ENCODE measurements at places on chromosomes 1 and 21. TPM values are rescaled to one million over a fixed set of nuclear protein-coding genes. Genes with fewer than 3 reads are reported as not detected.

- no peak overlapping the region for H3K4me3 ChIP-seq
- no peak for DNase-seq
- no peak overlapping the region for H3K27ac ChIP-seq
- H3K36me3 ChIP-seq, result peaks cover 4% of the 10 kb centered on the region
- H3K27me3 ChIP-seq, result no peaks in the 10 kb centered on the region
- H3K4me1 ChIP-seq, result no peaks in the 10 kb centered on the region
These were observed 136.2 kb upstream of the TIAM1 start for GRCh38 chr21:31480228-31480627.

Gene AGMAT
- 21.6 TPM for total RNA-seq

GRCh38 chr1:12114340-12114683 is 51.2 kb downstream of the TNFRSF8 start:
- DNase-seq, result no peak
- H3K4me3 ChIP-seq, result no peak overlapping the region
- H3K4me1 ChIP-seq, result peaks cover 9% of the 10 kb centered on the region
- no peaks in the 10 kb centered on the region for H3K36me3 ChIP-seq
- no peak overlapping the region for H3K27ac ChIP-seq

Gene APCS
- total RNA-seq, result not detected

GRCh38 chr1:247475793-247476192 is 17.9 kb upstream of the OR2B11 start:
- H3K27ac ChIP-seq, result no peak overlapping the region
- no peaks in the 10 kb centered on the region for H3K27me3 ChIP-seq
- no peak overlapping the region for H3K4me3 ChIP-seq
- DNase-seq, result no peak
- no peaks in the 10 kb centered on the region for H3K4me1 ChIP-seq

Gene TNFRSF9
- 219 TPM for total RNA-seq

DNA sequence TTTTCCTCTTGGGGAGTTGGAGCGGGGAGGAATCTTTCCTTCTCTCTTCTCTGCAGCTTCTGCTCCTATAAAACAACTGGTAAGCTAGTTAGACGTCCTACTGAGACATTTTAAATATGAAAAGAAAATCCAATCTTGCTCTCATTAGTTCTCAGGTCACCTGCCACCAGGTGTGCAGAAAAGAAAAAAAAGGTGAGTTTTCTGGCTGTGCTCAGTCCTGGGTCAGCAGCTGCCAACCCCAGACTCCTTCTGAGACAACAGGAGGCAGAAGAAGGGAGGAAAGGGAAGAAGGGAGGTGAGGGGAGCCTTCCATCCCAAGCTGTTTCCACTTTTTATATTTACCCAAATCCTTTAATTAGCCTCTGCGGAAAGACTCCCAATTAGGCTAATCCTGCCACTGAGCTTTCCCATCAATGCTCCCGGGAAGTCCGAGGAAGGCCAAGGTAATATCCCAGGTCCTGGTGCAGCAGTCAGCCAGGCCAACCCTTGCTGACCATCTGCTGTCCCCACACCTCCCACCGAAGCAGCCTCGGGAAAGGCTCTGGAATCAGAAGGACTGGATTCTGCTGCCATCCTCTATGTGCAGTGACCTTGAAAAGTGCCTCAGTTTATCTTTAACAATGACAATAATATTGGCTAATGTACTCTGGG is 33.4 kb downstream of the GLIS1 start:
- no peak for DNase-seq
- no peaks in the 10 kb centered on the region for H3K36me3 ChIP-seq
- no peaks in the 10 kb centered on the region for H3K27me3 ChIP-seq
- no peaks in the 10 kb centered on the region for H3K4me1 ChIP-seq
- no peak overlapping the region for H3K4me3 ChIP-seq

Gene S100A2
- 0.50 TPM for total RNA-seq

Gene LCE1B
- total RNA-seq, result not detected

DNA sequence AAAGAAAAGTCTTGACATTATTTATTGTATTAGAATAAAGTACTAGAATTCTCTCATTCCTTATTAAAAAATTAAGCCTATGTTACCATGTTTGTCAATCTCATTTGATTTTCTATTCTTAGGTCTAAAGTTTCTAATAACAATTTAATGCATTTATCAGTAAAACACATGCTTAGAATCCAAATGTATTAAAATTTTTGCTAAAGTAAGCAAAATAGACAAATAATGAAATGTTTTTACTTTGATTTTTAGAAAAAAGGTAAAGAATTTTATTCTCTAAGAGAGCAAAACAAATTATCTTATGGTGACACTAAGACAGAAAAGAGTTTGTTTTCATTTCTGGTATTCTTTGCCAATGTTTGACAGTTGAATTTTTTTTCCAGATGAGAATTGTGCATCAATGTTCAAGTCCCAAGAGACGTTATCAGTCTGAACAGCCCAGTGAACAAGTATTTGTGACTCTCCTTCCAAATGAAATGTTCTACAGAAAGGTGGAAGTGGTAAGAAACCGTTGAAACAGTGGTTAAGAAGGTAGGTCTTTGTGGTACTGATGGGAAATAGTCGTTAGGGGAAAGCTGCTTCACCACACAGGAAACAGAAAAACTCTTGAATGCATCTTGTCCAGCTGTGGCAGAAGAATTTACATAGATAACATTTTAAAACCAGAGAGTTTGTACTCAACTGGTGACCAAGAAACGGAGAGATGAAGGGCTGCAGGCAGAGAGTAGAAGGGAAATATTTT is 402.5 kb downstream of the PTPRC start:
- peak overlapping the region; percentile 20 for H3K4me3 ChIP-seq
- H3K27me3 ChIP-seq, result peaks cover 4% of the 10 kb centered on the region
- H3K27ac ChIP-seq, result peak overlapping the region; percentile 75
- H3K4me1 ChIP-seq, result peaks cover 27% of the 10 kb centered on the region
- H3K36me3 ChIP-seq, result peaks cover 2% of the 10 kb centered on the region
- DNase-seq, result peak; percentile 48

GRCh38 chr1:167713330-167714081 is 8.3 kb upstream of the MPZL1 start:
- peak overlapping the region; percentile 90 for H3K4me3 ChIP-seq
- H3K27me3 ChIP-seq, result peaks cover 6% of the 10 kb centered on the region

Gene OR2T33
- total RNA-seq, result not detected

DNA sequence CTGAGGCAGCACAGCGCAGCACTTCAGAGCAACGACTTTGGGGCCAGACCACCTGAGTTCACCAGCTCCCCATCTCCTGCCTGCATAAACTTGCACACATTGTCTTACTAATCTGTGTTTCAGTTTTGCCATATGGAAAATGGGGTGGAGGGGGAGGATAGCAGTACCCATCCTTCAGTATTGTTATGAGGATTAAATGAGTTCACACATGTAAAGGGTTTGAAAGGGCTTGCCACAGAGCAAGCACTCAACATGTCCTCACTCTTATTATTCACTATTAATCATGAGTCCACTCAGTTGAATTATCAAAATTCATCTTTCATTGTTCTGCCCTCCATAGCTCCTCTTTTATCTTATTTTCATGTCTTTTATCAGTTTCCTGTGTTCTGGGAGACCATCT is 40.1 kb upstream of the BMP8B start:
- no peak overlapping the region for H3K4me3 ChIP-seq
- no peak overlapping the region for H3K27ac ChIP-seq
- no peaks in the 10 kb centered on the region for H3K36me3 ChIP-seq
- no peaks in the 10 kb centered on the region for H3K4me1 ChIP-seq

Gene TTC24
- 20.2 TPM for total RNA-seq

DNA sequence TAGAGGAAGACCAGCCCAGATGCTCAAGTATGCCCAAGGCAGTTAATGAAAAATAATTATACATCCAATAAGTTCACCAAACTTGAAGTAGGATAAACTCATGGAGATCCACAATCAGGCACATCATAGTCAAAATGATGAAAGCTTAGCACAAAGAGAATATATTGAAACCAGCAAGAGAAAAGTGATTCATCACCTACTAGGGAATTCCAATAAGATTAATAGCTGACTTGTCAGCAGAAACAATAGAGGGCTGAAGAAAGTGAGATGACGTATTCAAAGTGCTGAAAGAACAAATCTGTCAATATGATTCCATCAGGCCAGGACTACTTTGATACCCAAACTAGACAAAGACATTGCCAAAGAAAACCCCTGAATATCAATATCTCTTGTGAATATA is 251.7 kb upstream of the BEND5 start:
- H3K4me3 ChIP-seq, result no peak overlapping the region
- H3K4me1 ChIP-seq, result no peaks in the 10 kb centered on the region
- DNase-seq, result no peak
- H3K27me3 ChIP-seq, result no peaks in the 10 kb centered on the region

GRCh38 chr1:28548318-28548717 is 4.6 kb upstream of the TRNAU1AP start:
- no peak overlapping the region for H3K27ac ChIP-seq
- no peaks in the 10 kb centered on the region for H3K27me3 ChIP-seq
- no peak for DNase-seq
- peaks cover 2% of the 10 kb centered on the region for H3K36me3 ChIP-seq

- H3K4me1 ChIP-seq, result no peaks in the 10 kb centered on the region
- H3K4me3 ChIP-seq, result no peak overlapping the region
- no peak for DNase-seq
- no peak overlapping the region for H3K27ac ChIP-seq
- peaks cover 6% of the 10 kb centered on the region for H3K27me3 ChIP-seq
These were observed 136.5 kb upstream of the ETS2 start for GRCh38 chr21:38669186-38669585.

GRCh38 chr1:208230668-208231529 is 13.3 kb downstream of the PLXNA2 start:
- no peak for DNase-seq
- peaks cover 8% of the 10 kb centered on the region for H3K27me3 ChIP-seq
- H3K27ac ChIP-seq, result no peak overlapping the region
- no peak overlapping the region for H3K4me3 ChIP-seq
- H3K36me3 ChIP-seq, result no peaks in the 10 kb centered on the region

Gene HENMT1
- 27.1 TPM for total RNA-seq

- no peak overlapping the region for H3K27ac ChIP-seq
- H3K27me3 ChIP-seq, result no peaks in the 10 kb centered on the region
- no peak overlapping the region for H3K4me3 ChIP-seq
- H3K36me3 ChIP-seq, result no peaks in the 10 kb centered on the region
- DNase-seq, result peak; percentile 74
These were observed 36.6 kb downstream of the RABIF start for GRCh38 chr1:202852163-202852904.

Gene ACTN2
- 0.11 TPM for total RNA-seq

DNA sequence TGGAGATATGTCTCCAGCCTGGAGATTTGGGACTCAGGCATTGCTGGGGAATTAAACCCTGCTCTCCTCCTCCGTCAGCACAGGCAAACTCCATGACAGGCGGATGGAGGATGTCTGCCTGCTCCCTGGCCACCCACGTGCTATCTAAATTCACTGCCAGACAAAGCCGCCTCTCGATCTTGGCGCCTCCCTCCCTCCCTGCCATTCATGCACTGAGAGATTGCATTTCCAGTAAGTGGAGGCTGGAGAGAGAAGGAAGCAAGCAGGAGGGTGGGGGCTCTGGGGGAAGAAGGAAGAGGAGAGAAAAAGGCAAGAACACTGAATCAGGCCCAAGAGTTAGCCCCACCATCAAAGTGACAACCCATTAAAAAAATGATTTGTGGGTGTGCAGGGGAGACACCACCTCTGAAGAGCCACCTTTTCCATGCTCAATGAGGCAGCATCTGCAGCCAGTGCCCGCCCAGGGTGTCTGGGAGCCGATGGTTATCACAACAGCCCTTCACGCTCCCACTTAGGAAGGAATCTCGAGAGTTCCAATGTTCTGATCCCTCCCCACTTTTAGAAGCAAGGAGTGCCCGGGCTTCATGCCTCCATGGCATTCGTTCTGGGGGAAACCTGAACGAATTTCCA is 183.0 kb downstream of the HIVEP3 start:
- no peaks in the 10 kb centered on the region for H3K36me3 ChIP-seq
- no peak for DNase-seq
- peaks cover 60% of the 10 kb centered on the region for H3K4me1 ChIP-seq

DNA sequence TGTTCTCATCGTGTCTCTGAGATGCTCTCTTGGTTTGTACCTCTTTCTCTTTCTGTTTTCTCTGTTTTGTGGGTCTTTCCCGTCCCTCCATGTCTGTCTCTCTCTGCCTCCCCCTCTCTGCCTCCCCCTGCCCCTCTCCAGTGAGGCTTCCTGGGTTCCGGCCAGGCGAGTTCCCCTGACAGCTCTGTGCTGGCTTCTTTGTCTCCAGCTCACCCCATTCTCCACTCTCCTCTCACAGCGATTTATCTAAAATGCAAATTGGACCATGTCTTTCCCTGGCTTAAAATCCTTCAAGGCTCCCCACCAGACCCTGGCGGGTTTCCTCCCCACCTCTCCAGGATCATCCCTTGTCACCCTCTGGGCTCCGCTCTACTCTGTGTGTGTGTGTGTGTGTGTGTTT is 202.4 kb upstream of the POU3F1 start:
- H3K27ac ChIP-seq, result no peak overlapping the region
- H3K36me3 ChIP-seq, result no peaks in the 10 kb centered on the region
- no peaks in the 10 kb centered on the region for H3K4me1 ChIP-seq
- H3K27me3 ChIP-seq, result peaks cover 24% of the 10 kb centered on the region
- no peak for DNase-seq
- H3K4me3 ChIP-seq, result no peak overlapping the region

- H3K36me3 ChIP-seq, result no peaks in the 10 kb centered on the region
- H3K27ac ChIP-seq, result no peak overlapping the region
- no peaks in the 10 kb centered on the region for H3K27me3 ChIP-seq
- H3K4me3 ChIP-seq, result no peak overlapping the region
- DNase-seq, result no peak
These were observed 91.1 kb upstream of the UBE2U start for GRCh38 chr1:64112281-64112680.

All from activated CD8-positive, alpha-beta T cell treated with anti-CD3 and anti-CD28 coated beads for 36 hours (primary cell).